ENCODE measurements at places on chromosomes 1 and 21.

DNA sequence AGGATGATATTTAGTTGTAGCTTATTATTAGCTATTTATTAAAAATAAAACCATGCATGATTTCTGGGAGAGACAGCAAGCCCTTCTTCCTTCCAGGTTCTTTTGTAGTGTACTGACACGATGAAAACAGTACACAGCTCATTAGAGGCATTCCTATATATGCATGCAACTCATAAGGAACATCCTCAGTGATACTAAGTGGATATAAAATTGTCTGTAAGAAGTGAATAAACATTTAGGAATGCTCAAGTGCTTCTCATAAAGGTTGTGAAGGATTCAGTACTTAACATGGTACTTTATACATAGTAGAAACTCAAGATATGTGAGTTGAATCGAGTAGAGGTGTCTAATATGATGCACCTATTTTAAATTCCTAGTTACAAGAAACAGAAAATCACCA, 287.7 kb downstream of the SDCCAG8 start:
- no peak for DNase-seq

- no peak for DNase-seq
Observed at GRCh38 chr1:235047331-235047871, 81.2 kb downstream of the TOMM20 start.

- DNase-seq, result peak; percentile 13
Observed at GRCh38 chr1:43908858-43909257, 24.7 kb upstream of the ARTN start.

- peak; percentile 77 for DNase-seq
Observed at GRCh38 chr1:12184008-12184681, 17.4 kb downstream of the TNFRSF1B start.

DNA sequence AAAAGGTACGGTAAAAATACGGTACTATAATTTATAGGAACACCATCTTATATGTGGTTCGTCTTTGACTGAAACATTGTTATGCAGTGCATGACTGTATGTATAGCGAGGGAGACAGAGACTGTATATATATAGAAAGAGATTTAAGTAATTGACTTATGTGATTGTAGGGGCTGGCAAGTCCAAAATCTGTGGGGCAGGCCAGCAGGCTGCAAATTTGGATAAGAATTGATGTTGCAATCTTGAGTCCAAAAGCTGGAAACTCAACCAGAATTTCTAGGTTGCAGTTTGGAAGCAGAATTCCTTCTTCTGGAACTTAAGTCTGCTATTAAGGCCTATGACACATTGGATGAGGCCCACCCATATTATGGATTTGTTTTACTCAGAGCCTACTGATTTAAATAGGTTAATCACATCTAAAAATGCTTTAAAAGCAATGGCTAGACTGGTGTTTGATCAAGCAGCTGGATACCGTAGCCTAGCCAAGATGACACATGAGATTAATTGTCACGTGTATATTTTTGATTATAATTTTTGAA, 42.0 kb downstream of the LAMC1 start:
- DNase-seq, result no peak

- DNase-seq, result no peak
Observed at GRCh38 chr1:8574985-8575384, 242.5 kb downstream of the RERE start.

- DNase-seq, result peak; percentile 63
Observed at GRCh38 chr1:118960026-118960561, 28.0 kb downstream of the TBX15 start.

DNA sequence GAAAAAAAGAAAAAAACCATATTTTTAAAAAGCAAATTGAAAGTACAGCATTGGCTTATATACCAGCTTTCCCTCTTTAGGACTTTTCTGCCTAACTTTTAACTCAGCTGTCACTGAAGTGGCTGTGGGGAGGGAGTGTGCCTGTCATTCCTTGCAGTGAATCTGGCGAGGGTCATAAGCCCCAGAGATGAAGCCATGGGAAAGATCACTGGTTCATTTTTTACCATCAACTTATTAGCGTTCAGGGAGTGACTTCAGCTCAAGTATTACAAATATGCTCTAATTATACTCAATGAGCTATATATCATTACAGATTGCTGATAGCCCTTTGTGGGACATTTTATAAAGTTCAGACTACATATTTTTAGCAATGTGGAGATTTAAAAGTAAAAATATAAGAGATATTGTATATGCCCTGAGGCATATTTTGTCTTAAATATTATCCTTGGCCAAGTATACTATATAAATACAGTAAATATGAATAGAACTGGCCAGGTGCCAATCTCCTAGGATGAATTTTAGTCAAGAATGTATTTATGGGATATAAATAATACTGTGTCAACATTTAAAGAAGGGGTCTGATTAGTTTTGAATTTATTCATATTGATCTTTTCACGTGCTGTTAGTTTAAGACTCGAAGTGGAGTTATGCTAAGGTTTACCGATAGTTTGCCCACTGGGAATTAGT, 4.4 kb downstream of the TGFB2 start:
- DNase-seq, result no peak

DNA sequence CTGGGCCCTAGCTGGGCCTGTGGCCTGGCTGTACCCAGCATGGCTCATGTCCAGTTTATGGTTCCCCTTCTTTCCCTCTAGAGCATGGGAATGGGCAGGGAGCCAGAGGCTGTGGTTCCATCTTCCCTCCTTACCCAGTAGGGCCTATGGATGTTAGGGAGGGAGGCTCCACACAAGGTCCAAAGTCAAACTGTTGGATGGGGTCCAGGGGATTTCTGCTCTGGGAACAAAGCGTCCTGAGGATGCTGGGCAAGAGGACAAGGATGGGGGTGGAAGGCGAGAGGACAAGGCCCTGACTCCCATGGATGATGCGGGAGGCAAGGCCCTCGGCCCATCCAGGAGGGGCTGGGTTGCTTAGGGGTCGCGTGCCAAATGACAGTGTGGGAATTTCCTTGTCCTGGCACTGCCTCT, 17.3 kb downstream of the CSF1 start:
- no peak for DNase-seq

DNA sequence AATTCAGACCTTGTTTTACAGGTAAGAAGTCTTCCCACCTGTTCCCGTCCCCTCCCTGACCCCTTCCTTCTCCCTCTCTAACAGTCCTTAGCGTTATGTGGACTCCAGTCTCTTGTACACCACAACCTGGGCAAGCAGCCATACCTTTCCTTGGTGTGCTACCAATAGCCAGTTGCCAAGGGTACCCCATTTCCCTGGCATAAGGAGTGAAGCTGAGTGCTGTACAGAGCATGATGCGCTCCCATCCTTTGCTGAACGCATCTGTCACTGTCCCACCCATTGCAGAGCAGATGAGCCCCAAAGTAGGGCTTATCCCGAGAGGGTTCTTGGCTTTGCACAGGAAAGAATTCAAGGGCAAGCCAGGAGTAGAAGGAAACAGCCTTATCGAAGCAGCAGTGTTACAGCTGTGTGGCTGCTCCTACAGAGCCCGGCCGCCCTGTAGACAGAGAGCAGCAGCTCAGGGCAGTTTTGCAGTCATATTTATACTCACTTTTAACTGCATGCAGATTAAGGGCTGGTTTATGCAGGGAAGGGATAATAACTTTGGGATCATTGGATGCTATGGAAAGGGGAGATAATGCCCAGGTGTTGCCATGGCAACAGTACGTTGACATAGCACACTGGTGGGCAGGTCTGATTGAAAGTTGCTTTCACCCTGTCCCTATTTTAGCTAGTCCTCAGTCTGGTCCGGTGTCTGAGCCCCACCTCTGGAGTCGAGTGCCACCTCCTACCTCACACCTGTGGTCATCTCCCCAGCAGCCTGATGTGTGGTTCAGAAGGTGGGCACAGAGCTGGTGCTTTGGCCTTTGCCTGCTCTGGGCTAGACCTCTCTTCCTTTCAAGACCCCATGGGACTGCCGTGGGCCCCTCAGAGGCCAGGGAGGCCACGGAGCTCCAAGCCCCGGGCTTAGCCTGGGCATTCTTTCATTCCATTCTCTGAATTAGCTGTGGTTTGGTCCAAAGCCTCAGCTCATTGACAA, 5.1 kb downstream of the FHAD1 start:
- DNase-seq, result no peak

- no peak for DNase-seq
Observed at GRCh38 chr1:200958597-200958996, 63.9 kb downstream of the INAVA start.

GRCh38 chr1:115198938-115199337, 109.6 kb upstream of the TSPAN2 start:
- DNase-seq, result no peak

DNA sequence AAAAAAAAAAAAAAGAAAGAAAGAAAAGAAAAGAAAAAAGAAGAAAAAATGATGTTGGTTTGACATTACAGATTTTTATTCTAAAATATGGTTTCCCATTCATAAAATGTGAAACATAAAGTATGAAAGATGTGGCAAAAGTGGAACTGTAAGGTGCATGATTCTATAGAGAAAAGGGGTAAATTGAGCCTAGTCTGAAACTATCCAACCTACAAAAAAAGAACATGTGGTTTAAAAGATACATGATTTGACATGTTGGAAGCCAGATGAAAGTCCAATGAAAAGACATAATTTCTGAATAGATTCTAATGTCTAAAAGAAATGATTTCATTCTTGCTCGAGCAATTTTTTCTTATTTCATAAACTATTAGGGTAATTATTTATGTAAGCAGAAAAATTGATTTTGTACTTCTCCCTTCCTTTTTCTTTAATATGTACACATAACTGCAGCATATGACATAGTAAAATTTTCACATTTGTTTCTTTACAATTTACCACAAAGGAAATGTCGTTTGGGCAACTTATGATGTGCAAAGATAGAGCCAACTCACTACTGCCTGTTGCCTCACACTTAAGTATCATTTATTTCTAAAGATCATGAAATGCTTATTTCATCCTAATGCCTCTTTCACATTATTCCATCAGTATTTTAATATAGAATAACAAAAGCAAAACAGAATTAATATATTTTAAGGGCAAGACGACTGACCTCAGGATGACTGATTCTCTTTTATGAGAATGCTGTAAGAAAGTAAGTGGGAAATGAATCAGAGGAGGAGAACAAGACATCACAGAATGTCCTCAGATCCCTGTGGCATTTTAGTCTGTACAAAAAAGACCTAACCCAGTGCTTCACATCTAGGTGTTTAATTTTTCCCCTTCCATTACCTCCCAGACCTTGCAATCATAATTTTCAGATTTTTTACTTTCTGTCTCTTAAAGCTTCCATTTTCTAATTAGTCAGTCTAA, 165.8 kb upstream of the HMCN1 start:
- DNase-seq, result no peak
